Cardiac septum (tissue), 1 donor: ENCODE measurements at places on chromosomes 1 and 21. TPM values are rescaled to one million over a fixed set of nuclear protein-coding genes. Genes with fewer than 3 reads are reported as not detected.

- no peak for DNase-seq
Observed at GRCh38 chr1:44642255-44642654, 32.0 kb downstream of the TMEM53 start.

DNA sequence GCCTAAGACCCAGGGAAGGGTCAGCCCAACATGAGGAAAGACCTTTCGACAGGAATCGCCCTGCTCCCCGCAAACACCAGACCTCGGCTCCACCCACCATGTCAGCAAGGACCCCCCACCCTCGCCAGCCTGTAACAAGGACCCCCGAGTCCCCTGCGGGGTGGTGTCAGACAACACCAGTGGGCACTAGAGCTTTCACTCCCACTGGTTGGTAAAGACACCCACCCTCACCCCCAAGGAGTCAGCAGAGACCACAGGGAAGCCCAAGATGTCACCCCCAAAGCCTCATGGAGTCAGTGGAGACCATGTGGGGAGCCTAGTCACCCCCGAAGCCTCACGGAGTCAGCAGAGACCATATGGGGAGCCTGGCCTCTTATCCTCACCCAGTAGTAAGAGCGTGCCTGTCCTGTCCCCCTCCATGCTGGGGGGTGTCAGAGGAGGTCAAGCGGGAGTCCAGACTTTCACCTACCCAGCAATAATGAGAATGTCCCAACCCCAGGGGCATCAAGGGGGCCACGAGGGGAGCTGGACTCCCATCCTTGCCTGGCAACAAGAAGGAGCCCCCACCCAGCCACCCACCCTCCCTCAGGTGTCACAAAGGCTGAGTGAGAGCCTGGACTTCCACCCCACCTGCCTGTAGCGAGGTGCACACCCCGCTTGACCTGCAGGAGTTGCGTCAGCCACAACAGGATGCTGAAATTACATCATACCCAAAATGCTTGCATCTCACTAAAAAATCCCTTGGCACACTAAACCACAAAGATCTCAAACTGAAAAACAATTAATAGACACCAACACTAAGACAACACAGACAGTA, 24.8 kb downstream of the SLC19A1 start:
- DNase-seq: peak; percentile 87

- DNase-seq: peak; percentile 10
Observed at GRCh38 chr21:36306872-36307534, 13.0 kb upstream of the MORC3 start.

The DENND2D gene
- 1.6 TPM for total RNA-seq

The TNFRSF25 gene
- 8.5 TPM for total RNA-seq

The SERTAD4 gene
- total RNA-seq: 3.7 TPM

The RCSD1 gene
- total RNA-seq: 32.7 TPM
